ENCODE measurements at places on chromosomes 13 and 19.

DNA sequence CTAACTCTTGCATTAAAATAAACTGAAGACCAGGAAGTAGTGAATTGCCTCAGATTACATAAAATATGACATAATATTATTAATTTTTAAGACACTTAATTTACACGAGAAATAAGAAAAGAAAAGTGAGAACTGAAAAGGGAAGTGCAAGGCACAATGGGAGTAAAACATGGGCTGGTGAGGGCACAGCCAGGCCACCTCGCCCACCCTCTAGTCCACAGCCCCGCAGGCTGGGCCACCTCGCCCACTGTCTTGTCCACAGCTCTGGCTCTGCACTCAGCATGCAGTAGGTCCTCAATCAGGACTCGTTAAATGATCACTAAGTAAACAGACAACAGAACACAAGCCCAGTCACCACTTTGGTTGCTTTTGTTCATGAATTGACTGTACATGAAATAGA is 67.8 kb upstream of the ARHGEF7 start:
- no peak for DNase-seq

- DNase-seq: no peak
Observed at GRCh38 chr13:108249150-108249549, 20.4 kb upstream of the TNFSF13B start.

- no peak for DNase-seq
Observed at GRCh38 chr19:917323-918151, at the start of gene KISS1R. KISS1R (plus strand) TSS chr19:917333; CDS start chr19:917503, 170 bp downstream.

GRCh38 chr19:37905946-37906868 is at the start of gene WDR87:
WDR87 (minus strand) TSS chr19:37906594; CDS start chr19:37898239, 8,355 bp downstream.
- DNase-seq: peak; percentile 10

Measured in fibroblast of skin of right quadriceps (primary cell).